ENCODE measurements at places on chromosomes 11 and 22. TPM values are rescaled to one million over a fixed set of nuclear protein-coding genes. Genes with fewer than 3 reads are reported as not detected.

Gene OR4C46
- not detected for total RNA-seq

Gene OR52N2
- total RNA-seq: not detected

Gene ROM1
- total RNA-seq: 0.79 TPM

Gene ART5
- not detected for total RNA-seq

Gene SLC22A8
- not detected for total RNA-seq

Gene FAM89B
- 13.2 TPM for total RNA-seq

GRCh38 chr22:17761138-17761488, 13.2 kb downstream of the BID start:
- DNase-seq: no peak

GRCh38 chr11:7592711-7593110, 78.9 kb downstream of the PPFIBP2 start:
- DNase-seq: no peak

DNA sequence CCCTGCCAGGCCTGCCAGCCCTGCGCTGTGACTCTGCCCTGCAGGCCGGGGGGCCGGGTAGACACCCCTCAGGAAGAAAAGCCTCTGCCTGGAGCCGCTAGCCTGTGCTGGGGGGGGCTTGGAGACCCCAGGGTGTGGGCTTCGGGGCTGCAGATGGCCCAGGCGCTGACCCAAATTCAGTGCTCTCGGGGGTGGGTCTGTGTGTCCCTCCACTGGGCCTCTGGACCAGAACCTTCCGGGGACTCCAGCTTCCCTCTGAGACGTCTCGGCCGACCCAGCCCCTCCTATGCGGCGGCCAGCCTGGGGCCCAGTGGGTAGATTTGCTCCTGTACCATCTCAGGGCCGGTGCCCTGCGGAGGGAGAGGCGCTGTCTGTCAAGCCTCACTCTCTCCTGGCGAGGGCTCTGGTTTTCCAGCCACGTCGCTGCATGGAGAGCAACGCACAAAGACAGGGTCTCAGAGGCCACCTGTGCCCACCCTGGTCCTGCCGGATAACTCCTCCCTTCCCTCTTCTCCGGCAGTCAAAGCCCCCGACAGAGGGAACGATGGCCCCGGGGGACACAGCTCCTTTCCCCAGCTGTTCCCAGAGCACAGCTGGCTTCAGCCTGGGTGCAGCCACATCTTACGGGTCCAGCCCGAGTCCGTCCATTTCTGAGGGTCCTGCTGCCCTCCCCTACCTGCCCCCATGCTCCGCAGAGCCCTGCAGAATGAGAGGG, 40.1 kb upstream of the TOLLIP start:
- DNase-seq: no peak

DNA sequence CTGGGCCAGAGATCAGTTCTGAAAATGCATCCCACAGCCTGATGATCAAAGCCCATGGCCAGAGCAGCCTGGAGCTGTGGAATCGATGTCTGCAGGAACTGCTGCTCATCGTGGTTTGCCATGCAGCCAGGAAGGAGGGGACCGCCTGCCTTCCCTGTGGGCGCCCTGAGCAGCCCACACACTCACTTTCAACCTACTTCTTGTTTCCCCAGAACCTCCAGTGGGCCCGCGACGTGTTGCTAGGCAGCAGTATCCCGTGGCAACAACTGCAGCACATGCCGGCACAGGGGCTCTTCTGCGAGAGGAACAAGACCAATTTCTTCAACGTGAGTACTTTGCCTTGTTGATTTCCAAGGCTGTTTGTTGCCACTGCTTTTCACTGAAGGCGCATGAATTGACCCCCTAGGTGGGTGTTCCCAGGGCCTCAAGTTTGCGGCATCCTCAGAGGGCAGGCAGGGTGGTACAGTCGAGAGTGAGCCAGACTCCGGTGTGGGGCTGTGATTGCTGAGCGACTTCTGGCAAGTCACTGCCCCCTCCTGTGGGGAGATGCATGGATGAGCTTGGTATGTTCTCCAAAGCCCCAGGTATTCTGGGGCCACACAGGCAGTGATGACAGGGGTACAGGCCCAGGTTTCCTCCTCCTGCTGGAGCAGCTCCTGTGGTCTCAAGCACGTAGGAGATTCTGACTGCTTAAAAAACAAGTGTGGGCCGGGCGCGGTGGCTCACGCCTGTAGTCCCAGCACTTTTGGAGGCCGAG, 47.0 kb upstream of the SUSD2 start:
- no peak for DNase-seq

DNA sequence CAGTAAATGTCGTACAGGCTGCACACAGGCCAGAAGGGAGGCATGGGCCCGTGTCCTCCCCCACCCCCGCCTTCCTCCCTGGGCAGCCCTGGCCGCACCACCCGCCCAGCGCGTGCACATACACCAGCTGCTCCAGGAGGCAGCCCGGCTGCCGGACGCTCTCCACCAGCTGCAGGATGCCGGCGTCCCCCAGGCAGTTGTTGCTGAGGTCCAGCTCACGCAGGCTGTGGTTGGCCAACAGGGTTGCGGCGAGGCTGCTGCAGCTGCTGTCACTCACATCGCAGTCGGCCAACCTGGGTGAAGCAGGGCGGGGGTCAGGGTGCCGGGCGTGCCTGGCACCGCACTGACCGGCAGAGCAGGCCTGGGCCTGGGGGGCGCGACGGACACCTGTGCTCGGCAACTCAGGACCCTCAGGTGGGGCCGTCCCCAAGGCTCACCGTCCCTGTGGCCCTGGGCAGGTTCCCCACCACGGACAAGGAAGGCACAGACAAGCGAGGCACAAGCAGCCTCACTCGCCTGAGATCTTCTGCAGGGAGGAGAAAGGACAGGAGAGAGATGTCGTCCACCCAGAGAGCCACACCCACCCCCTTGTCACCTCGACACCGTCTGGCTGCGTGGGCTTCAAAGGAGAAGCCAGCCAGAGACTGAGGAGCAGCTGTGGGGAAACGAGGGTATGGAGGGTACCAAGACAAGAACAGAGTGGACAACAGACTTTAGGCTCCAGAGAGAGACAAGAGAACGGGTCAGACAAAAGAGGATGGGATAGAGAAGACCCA, 12.1 kb downstream of the RNH1 start:
- DNase-seq: no peak

DNA sequence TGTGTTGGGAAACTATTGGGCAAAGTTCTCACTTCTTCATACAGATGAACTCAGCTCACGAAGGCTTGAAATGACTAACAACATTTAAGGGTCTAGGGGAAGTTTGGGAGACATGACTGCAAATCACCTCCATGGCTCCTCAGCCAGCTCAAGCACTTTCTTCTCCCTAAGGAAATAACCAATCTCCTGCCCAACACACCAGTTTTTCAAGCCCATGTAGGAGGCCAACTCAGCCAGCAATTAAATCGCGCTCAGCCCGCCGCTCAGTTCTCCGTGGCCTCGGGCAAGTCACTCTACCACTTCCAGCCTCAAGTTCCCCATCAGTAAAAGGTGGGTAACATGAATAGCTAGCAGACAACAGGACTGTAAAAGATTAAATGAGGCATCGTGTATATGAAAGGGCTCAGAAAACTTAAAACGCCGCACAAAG, 796 bp downstream of the POLDIP3 start:
- no peak for DNase-seq

DNA sequence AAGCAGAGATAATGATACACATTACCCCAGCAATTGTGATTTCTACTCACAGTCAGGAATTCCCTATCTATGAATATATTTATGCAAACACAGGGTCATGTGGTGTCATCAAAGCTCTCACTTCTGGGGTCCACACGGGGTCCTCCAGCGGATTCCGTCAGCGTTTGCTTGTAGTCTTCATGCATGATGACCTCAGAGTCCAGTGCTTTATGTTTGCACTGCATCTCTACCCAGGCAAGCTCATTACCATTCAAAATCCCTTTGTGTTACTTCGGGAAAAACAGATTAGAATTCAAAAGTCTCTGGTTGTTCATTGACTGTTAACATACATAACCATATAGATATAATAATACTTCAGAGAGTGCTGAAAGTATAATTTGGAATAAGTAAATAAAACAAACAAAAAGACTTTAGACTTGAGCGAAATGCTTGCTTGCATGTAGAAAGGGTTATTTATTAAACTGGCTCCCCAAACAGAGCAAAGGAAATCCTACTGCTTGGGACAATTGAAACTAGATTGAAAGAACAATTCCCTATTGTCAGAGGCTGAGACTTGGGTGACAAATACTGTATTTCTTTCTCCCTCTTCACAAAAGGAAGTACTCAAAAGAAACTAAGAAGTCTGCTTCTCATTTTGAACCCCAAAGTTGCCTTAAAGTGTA, 423.1 kb downstream of the ETS1 start:
- DNase-seq: no peak

- no peak for DNase-seq
Measured at GRCh38 chr11:78958444-78958843, 383.8 kb upstream of the NARS2 start.

DNA sequence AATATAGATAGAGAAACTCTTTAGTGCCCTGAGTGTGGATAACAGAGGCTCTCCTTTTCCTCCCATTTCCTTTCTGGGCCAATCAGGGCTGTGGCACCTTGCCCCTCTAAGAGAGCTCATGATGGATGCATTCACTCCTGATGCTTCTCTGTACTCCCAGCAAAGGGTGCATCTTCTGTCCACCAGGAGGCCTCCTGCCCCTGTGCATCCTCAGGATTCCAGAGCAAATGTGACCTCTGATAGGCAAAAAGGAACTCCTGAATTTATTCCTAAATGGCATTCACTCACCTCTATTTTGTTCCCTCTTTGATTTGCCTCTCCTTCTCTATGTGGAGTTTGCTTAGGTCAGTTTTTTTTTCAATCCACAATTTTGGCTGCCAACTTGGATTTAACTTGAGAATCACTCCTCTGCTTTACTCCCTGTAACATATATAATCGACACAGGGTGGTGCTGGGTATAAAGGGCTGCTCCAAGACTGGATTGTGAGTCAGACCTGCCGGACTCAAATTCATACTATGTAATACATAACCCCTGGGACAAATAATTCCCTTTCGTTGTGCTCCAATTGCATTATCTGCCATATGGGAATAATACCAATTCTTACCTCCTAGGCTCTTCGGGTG, 1.1 kb upstream of the MRGPRX4 start:
- peak; percentile 83 for DNase-seq

DNA sequence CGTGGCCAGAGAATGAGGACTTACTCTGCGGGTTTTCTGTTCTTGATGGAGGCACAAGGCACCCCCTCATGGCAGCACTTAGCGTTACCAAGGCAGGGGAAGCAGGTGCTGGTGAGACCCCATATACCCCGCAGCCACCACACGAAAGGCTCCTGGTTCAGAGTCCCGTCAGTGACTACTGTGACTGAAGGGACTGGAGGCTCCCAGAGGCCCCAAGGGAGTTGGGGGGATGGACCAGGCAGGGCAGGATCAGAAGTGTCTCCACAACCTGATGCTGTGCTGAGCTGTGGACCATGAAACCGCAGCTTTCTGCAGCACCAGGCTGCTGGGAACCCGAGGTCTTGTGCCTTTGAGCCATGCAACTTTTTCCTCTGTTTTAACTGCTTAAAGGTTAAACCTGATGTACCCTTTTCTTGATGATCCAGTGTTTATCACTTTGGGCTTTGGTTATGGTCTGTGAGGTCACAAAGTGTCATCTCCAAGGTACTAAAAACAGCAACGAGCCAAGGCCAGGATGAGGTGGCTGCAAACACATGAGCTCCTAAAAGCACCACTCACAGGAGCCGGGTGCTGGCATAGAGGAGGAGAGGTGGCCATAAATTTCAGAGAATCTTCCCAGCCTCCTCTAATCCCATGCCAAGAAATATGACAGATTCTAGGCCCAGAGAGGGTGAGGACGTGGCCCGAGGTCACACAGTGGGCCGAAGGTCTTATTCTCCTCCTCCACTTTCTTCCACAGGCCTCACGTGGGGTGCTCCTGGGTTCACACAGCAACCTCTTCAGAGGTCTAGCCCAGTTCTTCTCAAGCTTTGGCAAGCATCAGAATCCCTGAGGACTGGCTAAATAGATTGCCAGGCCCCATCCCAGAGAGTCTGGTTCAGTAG, 4.2 kb upstream of the LRRC32 start:
- no peak for DNase-seq

All from SK-MEL-5 (cell line).